ENCODE measurements at places on chromosomes 12 and 14.

GRCh38 chr12:115398311-115398781, 714.4 kb upstream of the TBX3 start:
- H3K27me3 ChIP-seq, result no peaks in the 10 kb centered on the region
- H3K4me3 ChIP-seq, result no peak overlapping the region
- no peaks in the 10 kb centered on the region for H3K4me1 ChIP-seq
- no peak overlapping the region for H3K27ac ChIP-seq
- H3K36me3 ChIP-seq, result no peaks in the 10 kb centered on the region

- H3K4me3 ChIP-seq, result no peak overlapping the region
- H3K27ac ChIP-seq, result no peak overlapping the region
- H3K4me1 ChIP-seq, result no peaks in the 10 kb centered on the region
- no peak for DNase-seq
- no peaks in the 10 kb centered on the region for H3K36me3 ChIP-seq
- no peaks in the 10 kb centered on the region for H3K27me3 ChIP-seq
Observed at GRCh38 chr14:37988472-37988871, 219.2 kb upstream of the SSTR1 start.

DNA sequence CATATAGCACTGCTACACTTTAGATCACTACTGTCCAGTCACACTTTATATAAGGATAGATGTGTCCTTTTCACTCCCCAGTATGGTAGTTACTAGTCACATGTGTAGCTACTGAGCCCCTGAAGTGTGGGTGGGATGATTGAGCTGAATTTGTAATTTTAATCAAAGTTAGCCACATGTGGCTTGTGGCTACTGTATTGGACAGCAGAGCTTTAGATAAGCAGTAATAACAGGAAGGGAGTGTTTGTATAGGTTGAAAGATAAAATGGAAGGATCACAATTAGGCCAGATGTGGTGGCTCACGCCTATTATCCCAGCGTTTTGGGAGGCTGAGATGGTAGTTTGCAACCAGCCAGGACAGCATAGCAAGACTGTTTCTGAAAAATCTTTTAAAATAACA, 23.5 kb downstream of the NAA30 start:
- H3K27me3 ChIP-seq, result no peaks in the 10 kb centered on the region
- no peaks in the 10 kb centered on the region for H3K4me1 ChIP-seq
- DNase-seq, result no peak
- H3K36me3 ChIP-seq, result peaks cover 7% of the 10 kb centered on the region

- H3K4me1 ChIP-seq, result peaks cover 34% of the 10 kb centered on the region
- peak overlapping the region; percentile 92 for H3K27ac ChIP-seq
- DNase-seq, result no peak
- H3K27me3 ChIP-seq, result no peaks in the 10 kb centered on the region
- peaks cover 54% of the 10 kb centered on the region for H3K36me3 ChIP-seq
Observed at GRCh38 chr14:77110286-77110685, 12.2 kb downstream of the CIPC start.

DNA sequence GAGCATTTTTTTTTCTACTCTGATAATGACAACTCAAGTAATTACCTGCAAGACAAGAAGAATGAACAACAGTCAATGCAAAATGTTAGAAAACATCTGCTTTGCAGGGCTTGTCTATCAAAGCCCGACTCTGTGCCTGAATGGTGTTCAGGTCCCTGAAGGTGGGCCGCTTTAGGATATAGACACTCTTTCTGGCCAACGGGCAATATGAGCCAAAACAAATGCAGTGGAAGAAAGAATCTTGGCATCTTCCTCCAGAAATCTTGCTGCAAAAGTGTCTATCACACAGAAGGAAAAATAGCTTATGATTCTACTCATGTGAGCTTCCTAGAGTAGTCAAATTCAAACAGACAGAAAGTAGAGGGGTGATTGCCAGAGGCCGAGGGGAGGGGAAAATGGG, 32.7 kb downstream of the FOS start:
- H3K27ac ChIP-seq, result no peak overlapping the region
- H3K27me3 ChIP-seq, result no peaks in the 10 kb centered on the region
- no peak overlapping the region for H3K4me3 ChIP-seq
- no peak for DNase-seq

- H3K27me3 ChIP-seq, result no peaks in the 10 kb centered on the region
- H3K27ac ChIP-seq, result no peak overlapping the region
- no peak overlapping the region for H3K4me3 ChIP-seq
Observed at GRCh38 chr14:91862417-91862816, 4.9 kb downstream of the TC2N start.

DNA sequence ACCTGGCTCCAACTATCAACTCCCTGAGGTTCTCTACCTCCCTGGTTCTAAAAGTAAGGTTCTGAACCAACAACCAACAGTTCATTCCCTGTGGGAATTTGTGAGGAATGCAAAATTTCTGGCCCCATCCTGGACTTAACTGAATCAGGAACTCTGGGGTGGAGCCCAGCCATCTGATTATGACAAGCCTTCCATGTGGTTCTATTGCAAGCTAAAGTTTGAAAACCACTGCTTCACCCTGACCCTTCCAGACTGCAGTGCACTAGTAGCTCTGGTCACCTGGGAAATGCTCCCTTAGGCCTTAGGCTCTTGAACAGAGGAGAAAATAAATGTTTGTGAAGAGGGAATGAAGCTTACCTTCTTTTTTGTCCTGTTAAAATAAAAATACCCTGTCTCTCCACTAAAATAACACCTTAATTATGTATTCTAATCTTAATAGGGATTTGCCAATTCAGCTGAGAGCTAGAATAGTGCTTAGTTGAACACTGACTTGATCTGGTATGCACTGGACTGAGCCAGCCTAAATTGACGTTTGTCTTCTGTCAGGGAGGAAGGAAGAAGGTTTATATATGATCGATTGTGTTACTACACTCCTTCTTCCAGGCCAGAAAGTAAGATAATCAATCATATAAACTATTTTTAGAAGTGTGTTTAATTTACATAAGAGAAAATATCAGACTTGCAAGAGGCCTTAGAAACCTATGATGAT, 39.1 kb upstream of the DDHD1 start:
- no peaks in the 10 kb centered on the region for H3K36me3 ChIP-seq
- no peaks in the 10 kb centered on the region for H3K4me1 ChIP-seq
- H3K4me3 ChIP-seq, result no peak overlapping the region
- no peak overlapping the region for H3K27ac ChIP-seq

- H3K4me3 ChIP-seq, result no peak overlapping the region
- no peaks in the 10 kb centered on the region for H3K36me3 ChIP-seq
- no peak for DNase-seq
- H3K27me3 ChIP-seq, result peaks cover 35% of the 10 kb centered on the region
Observed at GRCh38 chr12:55420307-55420962, 5.6 kb upstream of the OR6C76 start.

- no peaks in the 10 kb centered on the region for H3K27me3 ChIP-seq
- no peak overlapping the region for H3K27ac ChIP-seq
- no peak for DNase-seq
Observed at GRCh38 chr12:46958053-46958452, 121.4 kb upstream of the PCED1B start.
